NCI-H187 treated with DMSO at 0.1 percent for 48 hours (cell line): ENCODE measurements at places on chromosomes 3 and 15.

DNA sequence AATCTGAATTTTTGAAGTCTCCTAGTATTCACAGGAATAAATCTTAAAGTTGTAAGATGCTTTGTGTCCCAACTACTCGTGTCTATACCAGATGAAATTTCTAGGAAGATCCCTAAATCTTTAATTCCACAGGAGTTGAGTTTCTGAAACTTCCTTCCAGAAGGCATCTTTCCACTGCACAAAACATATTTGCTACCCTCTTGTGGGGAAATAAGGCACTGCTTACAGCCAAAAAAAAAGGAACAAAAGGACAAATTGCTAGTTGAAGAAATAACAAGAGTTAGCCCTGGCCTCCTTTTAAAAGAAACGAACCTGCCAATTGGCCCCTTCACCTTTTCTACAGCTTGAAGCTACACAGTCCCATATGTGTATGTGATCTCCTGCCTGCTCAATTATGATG lies 54.0 kb downstream of the TAFA4 start:
- DNase-seq = no peak

DNA sequence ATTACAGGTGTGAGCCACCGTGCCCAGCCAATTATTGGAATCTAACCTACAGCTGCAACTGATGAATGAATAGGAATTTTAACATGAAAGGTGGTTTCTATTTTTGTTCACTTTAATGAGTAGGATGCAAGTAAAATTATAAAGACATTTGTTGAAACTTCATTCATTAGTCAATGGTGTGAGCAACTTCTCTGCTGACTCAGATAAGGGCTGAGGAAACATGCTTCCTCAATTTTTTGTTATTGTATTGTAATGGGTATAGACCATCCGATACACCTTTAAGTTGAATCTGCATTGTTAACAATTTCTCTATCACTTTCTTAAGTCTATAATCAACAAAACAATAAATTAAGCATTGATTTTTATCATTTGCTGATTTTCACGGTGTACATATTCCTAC lies 127.8 kb downstream of the STAG1 start:
- no peak for DNase-seq

GRCh38 chr15:94924971-94925598 lies 693.7 kb downstream of the MCTP2 start:
- DNase-seq = no peak

DNA sequence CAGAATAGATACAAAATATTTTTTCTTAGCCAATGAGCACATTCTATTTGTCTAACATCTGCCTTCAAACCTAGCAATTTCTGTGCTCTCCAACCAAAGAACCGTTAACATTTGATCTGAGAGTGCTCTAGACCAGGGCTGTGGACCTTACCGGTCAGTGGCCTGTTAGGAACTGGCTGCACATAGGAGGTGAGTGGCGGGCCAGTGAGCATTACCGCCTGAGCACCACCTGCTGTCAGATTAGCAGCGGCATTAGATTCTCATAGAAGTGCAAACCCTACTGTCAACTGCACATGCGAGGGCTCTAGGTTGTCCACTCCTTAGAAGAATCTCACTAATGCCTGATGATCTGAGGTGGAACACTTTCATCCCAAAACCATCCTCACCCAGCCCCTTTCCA lies 131.7 kb downstream of the CADM2 start:
- DNase-seq = no peak

GRCh38 chr15:65054333-65055200 lies 9.4 kb downstream of the SLC51B start:
- DNase-seq = no peak

DNA sequence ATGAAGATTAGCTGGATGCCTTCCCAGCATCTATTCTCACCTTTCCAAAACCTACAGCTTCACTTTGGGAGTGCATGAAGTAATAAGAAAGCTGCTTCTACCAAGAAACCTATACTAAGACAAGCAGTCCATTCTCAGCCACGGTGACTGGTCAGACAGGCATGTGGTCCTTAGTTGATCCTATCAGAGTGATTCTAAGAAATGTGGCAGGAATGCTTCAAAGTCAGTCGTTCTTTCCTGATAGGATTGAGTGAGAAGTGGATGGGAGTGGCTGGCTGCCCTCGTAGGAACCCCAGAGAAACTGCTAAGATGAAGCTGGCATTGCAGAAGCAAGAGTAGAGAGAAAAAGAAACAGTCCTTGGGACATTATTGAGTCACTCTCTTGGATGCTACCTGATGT lies 16.6 kb downstream of the FOXB1 start:
- DNase-seq = no peak

DNA sequence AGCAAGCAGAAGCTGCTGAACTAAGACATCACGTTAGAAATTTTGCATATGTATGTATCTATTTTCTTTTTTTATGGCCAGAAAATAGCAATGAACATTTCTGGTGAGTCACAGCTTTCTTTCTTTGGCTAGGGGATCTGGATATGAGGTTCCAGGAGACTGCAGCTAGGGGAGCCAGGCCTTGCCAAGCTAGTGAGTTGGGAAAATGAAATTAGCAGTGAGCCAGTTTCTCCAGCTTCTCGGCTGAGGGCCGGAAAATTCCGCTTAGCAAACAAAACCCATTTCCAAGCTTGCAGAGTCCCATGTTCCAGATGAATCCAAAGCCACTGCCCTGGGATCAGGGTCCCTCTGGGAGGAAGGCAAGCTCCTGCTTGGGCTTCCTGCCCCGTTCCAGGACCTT lies 137.6 kb downstream of the SRGAP3 start:
- no peak for DNase-seq

DNA sequence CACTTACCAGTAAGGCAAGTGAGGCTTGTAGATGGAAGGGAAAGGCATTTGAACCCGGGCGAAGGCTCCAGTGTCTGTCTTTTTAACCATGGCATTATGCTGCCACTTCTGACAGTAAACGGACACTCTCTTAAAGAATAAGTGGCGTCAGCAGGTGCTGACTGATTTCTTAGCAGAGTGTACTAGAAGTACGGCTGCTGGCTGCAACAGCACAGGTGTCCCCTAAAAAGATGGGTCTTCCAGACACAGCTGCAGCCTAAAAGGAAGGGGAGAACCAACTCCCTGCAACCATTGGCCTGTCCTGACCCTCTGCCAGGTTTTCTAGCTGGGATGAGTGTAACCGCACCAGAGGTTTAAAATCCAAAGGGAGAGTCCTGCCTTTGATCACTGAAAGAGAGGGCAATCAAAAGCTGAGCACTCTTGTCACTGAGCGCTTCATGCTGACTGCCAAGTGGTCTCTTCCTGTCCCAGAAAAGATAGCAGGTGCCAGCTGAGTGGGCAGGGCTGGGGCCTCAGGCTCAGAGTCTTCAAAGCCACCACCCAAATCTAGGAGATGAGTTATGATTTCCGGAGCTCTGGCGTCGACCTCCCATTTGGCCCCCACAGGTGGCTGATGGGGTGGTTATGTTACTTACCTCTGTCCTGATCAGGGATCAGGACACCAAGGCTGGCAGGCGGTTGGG lies 255.8 kb downstream of the SLCO3A1 start:
- peak; percentile 98 for DNase-seq

DNA sequence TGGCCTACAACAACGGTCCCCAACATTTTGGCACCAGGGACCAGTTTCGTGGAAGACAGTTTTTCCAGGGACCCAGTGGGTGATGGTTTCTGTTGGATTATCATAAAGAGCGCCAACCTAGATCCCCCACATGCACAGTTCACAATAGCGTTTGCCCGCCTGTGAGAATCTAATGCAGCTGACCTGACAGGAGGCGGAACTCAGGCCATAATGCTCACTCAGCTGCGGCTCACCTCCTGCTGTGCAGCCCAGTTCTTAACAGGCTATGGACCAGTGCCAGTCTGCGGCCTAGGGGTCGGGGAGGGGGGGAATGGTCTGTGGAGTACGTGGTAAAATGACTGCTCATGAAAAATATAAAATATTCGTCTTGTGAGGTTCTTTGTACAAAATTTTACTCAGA lies 518.5 kb upstream of the CADM2 start:
- DNase-seq = no peak

GRCh38 chr15:89999676-90000185 lies 1.4 kb upstream of the ZNF710 start:
- no peak for DNase-seq

DNA sequence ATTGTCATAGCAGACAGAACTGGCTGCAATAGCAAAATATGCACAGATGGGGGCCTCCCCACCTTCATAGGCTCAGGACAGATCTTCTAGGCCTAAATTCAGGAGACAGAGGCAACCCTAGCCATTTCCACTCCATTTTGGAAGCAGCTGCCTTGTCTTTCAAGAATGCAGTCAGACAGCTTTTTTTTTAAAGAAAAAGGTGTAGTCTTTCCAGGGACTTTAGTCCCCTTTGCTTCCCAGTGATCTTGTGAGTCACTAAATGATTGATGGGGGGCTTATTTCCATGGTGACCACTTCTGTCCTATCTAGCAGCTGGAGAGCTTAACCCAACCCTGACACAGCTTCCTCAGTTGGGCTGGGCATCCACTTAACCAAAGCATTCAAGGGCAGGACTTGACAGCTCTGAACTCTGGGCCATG lies 165.9 kb downstream of the TPRG1 start:
- no peak for DNase-seq

DNA sequence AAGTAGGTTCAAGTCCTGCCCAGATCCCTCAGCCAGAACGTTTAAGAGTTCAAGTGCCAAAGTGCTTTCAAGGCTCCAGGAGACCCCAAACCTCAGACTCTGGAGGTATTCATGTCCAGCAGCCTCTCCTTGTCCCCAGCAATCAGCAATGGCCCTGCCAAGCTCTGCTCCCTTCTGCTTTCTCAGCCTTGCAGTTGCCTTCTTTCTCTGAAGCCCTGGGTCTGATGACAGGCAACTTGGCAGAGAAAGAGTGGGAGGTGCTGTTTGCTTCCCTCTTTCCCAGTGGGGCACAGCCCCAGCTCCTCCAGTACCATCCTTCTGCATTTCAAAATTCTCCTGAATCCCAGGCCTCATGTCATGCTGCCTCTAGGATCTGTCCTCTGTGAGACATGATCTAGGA lies 40.2 kb downstream of the ATP2B2 start:
- no peak for DNase-seq

GRCh38 chr3:60260546-60260945 lies 990.7 kb downstream of the FHIT start:
- no peak for DNase-seq

DNA sequence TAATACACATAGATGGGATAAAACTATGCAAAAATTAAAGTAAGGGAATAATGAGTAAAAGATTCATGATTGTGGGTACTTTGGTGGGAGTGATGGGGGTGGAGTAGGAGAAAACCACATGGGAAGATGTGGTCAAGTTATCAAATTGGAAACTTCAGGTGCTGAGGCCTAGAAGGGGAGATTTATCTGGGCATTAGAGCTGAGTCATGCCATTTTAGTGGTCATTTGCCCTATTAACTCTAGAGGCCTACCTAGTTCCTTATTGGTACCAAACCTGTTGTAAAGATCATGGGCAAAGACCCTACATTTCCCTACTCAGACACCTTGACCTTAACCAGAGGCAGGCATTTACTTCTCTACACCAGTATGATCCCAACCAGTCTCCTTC lies 125.9 kb upstream of the BCL6 start:
- no peak for DNase-seq

GRCh38 chr3:53694046-53694445 lies 152.2 kb downstream of the CHDH start:
- DNase-seq = no peak

DNA sequence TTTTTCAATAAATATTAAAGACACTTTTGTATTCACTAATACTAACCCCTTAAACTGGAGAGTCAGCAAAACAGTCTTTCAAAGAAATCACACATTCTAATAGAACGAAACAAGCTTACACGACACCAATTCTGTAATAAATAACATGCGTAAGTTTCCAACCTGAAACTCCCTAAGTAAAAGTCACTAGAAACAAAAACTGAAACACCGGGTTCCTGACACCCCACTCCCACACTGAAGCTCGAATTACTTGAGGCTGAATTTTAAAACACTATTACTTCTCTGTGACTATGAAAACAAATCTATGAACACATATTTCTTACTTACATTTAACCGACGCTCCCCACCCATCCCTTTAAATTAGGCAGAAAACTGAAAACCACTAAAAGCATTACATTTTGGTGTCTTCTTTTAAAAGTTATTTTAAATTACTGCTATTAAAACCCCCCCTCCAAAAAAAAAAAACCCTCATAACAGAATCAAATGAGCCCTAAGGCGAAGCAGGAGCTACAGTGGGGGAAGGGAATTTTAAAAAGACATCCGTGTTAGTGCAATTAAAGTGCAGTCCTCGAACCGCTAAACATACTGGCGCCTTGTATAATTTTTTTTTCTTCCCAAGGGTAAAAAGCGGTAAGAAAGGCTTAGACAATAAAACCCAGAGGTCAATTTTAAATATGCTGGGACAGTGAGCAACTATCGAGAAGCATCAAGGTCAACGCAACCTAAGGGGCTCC lies 878 bp downstream of the SPPL2A start:
- DNase-seq = no peak

DNA sequence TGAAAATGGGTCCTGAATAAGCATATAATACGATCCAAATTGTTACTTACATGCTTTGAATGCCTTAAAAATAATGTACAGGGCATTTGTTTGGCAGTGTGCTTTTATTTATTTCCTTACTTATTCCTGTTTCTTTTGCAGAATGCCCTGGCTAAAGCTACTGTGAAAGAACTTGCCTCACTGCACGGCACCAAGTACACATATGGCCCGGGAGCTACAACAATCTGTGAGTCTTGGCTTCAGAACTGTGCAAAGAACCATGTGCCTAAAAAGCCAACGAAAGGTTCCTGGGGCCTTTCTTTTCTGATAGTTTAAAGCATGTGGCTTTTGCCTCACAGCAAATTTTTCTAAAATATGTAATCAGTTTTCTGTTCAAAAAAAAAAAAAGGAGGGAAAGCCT lies 7.8 kb upstream of the CPA3 start:
- DNase-seq = no peak

DNA sequence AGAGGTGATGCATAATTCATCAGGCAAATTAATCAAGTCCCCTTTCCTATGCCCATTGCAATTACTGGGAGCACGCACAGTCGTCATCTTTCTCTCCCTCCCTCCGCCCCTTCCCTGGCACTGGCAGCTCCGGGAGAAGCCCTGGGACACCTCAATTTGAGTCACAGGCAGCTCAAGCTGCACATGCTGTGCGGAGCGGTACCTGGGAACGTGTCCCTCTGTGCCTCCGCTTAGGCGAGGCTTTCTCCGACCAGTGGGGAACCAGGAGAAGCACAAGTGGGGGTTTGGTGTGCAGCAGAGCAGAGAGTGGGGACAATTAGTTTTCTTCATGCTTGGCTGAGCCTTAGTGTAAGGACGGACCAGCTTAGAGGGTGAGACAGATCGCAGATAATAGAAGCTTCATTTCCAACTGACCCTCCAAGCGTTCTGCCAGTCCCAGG lies 88.3 kb downstream of the SOX14 start:
- no peak for DNase-seq

GRCh38 chr3:24854748-24855147 lies 360.1 kb upstream of the THRB start:
- no peak for DNase-seq
